Activated CD4-positive, CD25-positive, alpha-beta regulatory T cell treated with anti-CD3 and anti-CD28 coated beads, Interleukin-2, amount 50 U/mL, for 72 hours (primary cell): ENCODE measurements at places on chromosomes 16 and 17.

DNA sequence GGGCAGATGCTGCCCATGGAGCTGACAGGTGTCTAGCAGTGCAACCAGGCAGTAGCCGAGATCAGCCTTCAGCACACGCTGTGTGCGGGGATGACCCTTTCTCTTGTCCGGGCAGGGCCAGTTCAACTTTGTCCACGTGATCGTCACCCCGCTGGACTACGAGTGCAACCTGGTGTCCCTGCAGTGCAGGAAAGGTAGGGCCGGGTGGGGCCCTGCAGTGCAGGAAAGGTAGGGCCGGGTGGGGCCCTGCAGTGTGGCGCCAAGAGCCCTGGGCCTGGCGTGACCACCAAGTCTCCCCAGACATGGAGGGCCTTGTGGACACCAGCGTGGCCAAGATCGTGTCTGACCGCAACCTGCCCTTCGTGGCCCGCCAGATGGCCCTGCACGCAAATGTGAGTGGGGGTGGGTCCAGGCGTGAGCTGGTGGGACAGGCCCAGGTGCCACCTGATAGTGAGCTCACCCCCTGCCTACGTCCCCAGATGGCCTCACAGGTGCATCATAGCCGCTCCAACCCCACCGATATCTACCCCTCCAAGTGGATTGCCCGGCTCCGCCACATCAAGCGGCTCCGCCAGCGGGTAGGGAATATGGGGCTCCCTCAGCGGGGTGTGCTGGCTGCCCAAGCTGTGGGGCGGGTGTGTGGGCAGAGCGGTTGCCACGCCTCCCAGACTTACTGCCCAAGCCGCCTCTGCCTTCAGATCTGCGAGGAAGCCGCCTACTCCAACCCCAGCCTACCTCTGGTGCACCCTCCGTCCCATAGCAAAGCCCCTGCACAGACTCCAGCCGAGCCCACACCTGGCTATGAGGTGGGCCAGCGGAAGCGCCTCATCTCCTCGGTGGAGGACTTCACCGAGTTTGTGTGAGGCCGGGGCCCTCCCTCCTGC, 40.2 kb downstream of the TSC2 start:
- DNase-seq = no peak

GRCh38 chr17:50721194-50722010, 2.0 kb downstream of the LUC7L3 start:
- no peak for DNase-seq

DNA sequence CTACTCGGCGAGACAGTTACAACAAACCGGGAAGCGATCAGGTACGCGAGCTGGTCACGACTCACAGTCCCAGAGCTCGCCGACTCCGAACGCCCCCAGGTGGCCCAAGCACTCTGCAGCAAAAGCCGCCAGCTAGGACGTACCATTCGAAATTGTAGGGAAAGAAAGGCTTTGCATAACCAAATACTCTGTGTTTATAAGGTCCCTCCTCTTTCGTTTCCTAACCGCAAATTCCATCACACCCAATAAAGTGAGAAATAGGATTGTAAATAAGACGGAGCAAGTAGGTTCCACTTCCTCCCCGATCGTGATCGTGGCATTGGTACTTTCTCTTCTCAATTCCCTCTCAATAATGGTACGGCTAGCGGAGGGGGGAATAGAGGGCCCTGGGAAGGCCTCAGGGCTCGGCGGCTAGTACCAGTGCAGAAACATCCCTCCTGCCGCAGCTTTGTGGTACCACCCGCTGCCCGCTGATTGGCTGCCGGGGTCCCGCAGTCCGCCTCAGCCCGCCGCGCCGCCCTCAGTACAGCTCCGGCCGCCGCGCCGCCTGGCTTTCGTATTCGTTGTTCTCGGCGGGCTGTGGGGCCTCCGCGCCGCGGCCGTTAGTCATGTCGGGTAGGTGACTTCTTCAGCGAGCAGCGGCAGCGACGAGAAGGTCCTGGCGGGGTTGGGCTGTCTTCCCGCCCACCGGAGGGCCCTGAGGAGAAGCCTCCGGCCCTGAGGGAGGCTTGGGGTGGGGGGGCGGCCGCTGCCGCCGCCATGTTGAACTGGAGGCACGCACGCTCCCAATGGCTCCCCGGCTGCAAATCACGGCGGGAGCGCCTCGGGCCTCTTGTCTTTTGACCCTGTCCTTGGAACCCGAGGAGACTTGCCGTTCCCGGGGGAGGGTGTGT, at the start of gene TAF15:
TSS of gene TAF15 (plus strand) at position 523 of the 893 bp plus-strand sequence. CDS start at position 609, 86 bp downstream.
- DNase-seq = peak; percentile 96

GRCh38 chr17:40686192-40686591, 17.4 kb downstream of the KRT24 start:
- no peak for DNase-seq

DNA sequence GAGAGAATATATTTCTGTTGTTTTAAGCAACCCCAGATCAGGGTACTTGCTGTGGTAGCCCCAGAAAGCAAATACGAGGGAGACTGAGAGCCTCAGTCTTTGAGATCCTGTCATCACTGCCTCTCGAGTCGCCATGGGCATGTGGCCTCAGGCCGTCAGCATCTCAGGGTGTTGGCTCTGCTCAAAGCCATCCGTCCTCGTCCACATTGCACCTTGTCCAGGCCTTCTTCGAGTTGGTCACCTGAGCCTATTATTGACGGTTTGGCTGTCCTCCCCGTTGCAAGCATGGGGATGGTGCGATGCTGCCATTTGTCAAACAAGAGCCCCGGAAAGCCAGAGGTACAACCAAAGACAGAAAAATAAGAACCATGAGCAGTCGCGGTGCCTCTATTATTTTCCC, 136.9 kb downstream of the IRF8 start:
- no peak for DNase-seq

- DNase-seq = no peak
Measured at GRCh38 chr17:19541445-19541844, 7.8 kb downstream of the SLC47A1 start.

DNA sequence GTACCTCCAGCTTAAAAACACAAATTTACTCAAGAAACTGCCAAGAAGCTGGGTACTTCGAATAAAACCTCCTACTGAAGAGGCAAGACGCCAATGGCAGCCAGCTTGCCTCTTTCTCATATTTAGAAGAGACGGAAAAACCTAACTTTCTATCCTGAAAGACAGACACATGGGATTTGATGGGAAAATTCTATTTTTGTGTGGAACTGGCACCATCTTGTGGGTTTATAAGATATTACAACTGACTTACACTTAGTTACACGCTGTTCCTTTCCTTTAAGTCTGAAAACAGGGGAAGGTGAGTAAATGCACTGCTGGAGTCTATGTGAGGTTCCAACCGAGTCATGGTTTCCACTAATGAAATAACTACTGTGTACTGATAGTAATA, 10.3 kb downstream of the ZNF18 start:
- no peak for DNase-seq

- DNase-seq = no peak
Measured at GRCh38 chr16:23902034-23902747, 66.4 kb downstream of the PRKCB start.

GRCh38 chr16:4868026-4868425, 20.7 kb downstream of the UBN1 start:
- no peak for DNase-seq

DNA sequence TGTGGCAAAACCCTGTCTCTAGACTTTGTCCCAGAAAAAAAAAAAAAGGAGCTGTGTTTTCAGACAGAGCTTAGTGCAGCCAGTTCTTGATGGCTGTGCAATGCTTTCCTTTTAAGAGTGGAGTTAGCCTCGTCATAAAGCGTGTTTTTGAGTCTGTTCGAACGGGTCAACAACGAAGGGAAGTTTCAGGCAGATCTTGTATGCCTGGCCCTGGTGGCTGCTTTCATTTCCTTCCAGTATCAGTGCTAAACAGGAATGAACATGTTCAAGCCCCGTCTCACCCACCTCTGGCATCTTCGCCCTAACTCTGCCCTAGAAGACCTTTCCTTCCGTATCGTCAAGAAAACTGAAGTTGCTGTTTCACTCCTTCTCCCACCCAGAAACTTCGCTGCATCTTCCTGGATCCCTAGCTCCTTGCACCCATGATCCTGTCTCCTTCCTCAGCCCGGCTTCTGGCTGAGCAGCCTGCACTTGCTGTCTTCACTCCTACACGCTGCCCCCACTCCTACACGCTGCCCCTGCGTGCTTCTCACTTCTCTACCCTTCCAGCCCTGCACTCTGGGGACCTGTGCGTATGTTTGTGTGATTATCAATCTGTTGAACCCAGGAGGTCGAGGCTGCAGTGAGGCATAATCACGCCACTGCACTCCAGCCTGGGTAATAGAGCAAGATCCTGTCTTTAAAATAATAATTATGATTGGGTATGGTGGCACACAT, 55.3 kb downstream of the USP10 start:
- no peak for DNase-seq

DNA sequence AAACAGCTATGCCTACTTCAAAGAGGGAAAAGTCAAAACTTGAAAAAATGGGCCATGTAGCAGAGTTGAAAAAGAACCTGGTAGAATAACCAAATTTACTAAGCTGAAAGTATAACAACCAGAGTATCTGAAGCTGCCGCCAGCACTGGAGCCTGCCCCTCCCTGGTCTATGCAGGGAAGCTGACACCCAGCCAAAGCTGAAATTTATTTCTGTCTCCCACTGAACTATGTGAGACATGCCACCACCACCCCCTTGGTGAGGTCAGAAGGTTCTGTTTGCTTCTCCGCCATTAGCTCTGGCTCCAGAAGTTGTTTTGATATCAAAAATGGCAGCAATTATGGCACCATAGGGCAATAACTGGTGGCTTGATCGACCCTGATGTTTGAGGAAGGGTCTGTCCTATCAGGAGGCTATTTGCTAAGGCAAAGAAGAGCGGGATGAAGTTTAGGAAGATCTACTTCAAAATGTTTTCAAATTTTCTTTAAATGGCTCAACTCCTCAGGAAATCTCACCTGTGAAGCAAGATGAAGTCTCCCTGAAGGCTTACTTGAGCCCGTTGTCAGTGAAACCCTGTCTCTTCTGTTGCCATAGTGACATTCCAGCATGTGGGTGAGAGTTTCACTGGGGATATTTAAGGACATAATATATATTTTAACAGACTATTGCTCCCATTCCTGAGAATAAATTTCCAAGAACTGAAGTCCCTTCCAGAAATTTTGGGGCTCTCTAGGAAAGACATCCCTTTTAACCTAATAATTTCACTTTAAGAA, 122.0 kb downstream of the COPRS start:
- DNase-seq = no peak

- no peak for DNase-seq
Measured at GRCh38 chr16:17459903-17460521, 10.7 kb downstream of the XYLT1 start.

- DNase-seq = peak; percentile 57
Measured at GRCh38 chr17:8964801-8965393, 610 bp downstream of the PIK3R5 start.

DNA sequence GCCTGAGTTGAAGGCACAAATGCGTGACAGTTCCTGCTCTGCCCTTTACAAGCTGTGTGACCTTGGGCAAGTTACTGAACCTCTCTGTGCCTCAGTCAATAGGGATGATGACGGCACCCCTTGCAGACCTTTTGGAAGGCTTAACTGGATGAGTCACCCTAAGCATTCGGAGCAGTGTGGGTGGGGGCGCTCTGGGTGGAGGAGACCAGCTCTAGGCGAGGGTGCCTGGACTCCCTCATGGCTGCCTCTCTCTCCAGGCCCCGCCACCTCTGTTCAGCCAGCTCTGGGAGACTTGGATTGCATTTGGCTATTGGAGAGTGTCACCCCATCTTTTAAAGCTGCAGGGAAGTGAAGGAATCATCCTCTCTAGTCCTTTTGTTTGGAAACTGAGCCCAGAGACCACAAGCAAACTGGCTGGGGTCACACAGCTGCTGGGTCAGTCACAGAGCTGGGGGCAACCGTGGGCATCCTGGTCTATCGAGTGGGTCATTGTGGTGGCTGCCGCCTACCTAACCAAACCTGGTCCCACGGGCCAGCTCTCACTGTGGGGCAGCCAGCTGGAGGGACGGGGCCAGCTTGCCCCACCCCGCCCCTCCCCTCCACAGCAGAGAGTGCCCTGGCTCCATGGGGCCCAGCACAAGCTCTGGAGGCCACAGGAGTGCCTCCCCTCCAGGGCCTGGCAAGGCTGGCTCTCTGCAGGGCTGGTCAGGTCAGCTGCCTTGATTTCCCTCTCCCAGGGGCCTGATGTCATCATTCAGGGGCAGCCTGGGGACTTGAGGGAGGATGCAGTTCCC, 20.2 kb upstream of the GSE1 start:
- DNase-seq = no peak

DNA sequence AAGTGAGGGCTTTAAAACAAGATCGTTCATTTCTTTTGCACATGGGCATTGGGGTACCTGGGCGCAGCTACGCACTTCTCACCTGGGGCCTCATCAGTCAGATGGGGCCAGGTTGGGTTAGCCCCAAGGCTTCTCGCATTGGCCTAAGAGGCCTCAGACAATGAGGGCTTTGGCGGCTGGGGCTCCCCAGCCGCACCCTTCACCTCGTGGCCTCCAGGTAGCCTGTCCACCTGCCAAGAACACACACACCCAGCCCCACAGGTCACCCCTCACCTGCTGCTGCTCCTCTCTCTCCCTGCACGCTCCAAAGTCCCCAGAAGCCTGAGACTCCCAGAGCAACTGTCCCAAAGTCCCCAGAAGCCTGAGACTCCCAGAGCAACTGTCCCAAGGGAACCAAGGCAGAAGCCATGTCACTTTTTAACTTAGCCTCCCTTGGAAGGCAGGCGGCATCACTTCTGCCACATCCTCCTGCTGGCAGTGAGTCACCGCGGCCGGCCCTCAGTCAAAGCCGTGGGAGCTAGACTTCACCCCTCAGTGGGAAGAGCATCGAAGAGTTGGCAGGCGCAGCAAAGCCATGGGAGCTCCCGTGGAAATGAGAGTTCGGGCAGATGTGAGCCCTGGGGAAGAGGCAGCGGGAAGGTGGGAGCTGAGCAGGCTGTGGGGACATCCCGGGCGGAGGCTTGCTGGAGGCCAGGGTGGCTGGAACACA, 78.9 kb upstream of the PLCG2 start:
- DNase-seq = no peak

- no peak for DNase-seq
Measured at GRCh38 chr17:63232565-63233310, 213.4 kb downstream of the CYB561 start.

DNA sequence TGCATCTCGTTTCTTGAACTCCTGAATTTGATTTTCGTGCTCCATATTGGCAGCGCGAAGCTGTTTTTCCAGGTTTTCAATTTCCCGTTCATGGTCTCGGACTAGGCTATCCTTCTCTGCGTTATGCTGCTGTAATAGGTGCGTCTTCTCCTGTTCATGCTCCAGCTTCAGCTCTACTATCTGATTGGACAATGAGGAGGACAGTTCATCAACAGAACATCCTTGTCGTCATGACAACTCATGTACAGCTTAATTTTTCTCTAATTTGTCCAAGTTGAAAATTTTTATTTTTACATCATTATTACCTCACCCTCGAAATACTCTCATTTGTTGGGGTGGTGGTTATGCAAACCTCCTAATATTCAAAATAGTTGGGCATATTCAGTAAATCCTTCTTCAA, 289.8 kb downstream of the CEP112 start:
- DNase-seq = no peak
